Globus pallidus (tissue), 1 donor: ENCODE measurements at places on chromosomes 2 and 18.
A peak's percentile ranks its signal among the peaks of the same experiment; 100 is the strongest.

DNA sequence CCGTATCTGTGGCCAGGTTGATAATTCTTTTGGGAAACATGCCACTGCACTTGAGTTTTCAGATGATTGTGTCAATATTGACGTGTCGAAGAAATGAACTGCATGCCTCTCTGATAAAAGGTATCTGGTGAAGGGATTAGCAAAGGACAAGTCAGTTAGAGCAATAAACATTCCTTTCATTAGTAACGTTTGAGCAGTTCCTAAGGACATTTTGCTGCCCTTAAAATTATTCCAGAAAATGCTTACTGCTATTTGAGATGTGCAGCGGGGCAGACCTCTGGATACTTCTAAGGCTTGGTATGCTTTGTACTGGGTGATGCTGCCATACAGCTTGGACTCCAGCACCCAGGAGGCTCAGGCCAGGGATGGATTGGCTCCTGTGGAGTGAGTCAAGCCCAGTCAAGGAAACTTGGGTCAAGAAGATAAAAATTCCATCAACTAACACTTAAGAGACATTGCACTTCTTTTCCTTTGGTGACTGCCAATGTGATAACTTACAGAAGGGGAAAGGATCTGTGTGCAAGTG, 166.7 kb downstream of the FHOD3 start:
- no peak for DNase-seq

DNA sequence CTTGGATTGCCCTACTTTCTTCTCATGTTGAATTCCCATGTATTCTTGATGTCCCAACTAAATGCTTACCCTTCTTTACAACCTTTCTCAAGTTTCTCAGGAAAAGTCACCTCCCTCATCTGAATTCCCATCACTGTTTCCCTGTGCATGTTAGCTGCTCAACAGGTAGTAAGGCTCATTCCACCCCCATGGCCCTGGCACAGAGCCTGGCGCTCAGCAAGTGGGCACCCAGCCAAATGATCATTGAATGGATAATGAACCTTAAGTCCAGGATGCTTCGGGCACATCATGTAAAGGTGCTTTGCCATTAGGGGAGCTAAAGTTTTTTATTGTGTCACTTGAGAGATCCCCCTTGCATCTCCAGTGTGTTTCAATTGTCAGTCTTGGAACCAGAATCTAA, 124.0 kb downstream of the PKP4 start:
- DNase-seq = no peak

DNA sequence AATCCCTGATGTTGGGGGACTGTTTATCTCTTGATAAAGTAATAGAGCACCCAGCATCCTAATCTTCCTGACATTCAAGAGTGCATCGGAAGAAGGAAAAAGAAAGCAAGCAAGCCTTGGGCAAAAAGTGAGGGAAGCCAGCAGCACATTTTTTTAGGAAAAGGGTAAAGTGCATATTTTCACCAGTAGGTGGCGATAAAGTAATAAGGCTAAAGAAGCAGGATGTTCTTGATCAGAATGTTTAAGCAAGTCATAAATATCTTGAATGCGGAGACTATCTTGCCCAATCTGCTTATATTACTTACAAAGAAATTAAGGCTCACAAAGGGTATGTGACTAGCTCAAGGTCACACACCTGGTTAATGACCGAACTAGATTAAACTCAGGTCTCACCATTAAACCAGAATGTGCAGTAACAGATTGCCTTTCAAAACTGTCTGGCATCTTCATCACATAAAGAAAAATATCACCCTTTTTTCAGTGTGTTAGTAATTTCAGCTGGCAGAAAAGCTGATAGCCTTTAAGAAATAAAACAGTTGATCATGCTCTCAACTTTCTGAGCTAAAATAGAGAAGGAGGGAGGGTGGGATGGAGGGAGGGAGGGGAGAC, 83.8 kb downstream of the VIT start:
- peak; percentile 57 for DNase-seq

DNA sequence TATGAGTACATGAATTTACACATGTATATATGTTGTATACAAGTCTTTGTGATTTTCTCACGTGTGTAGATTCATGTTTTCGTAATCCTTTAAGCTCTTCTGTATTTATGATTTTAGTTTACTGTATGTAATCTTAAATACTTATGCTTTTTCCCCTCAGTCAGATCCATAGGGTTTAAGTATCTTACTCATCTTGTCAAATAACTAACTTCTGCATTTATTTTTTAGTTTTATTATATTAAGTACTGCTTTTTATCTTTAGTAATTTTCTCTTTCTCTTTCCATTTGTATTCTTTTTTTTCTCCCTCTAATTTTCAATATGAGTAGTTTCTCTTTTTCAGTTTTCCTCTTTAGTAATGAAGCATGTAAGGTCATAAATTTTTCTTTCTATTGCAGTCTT, 179.4 kb downstream of the LCLAT1 start:
- DNase-seq = no peak

- no peak for DNase-seq
Measured at GRCh38 chr2:166134252-166135151, 6.7 kb upstream of the SCN1A start.

DNA sequence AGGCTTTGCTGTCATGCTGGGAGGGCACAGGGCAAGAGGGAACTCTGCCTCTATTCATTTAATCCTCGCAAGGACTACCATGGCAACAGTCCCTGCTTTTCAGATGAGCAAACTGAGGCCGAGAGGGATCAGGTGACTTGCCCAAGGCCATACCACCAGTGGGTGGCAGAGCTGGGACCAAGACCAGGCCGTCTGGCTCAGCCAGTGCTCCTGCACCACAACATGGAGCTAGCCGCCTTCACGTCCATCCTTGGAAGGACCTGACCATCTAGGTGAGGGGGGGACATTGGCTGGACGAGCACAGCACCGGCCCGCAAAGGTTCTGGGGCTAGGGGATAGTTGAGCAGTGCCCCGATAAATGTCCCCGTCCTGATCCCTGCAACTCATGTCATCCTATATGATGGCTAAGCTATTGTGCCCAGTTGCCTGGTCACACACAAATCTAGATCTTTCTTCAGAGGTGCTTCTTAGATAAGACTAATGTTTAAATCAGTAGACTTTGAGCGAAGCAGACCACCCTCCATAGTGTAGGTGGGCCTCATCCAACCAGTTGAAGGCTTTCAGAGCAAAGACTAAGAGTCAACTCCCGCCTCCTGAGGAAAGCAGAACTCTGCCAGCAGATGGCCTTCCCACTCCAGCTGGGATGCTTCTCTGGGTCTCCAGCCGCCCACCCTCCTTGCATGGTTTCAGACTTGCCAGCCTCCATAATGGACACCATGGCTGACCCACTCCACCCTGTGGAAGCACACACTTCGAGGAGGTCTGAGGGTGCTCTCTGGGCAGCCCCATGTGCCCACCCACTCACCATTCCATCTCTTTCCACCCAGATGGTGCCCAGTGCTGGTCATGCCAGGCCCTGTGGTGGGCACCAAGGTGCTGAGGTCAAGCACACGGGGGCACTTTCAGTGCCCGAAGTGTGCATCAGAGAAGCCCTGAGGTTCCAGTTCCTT, 214.8 kb upstream of the RAB6C start:
- DNase-seq = no peak

GRCh38 chr2:62595474-62595873, 89.5 kb upstream of the TMEM17 start:
- no peak for DNase-seq

GRCh38 chr18:69109686-69110085, 291.0 kb upstream of the DOK6 start:
- no peak for DNase-seq

GRCh38 chr2:76640905-76641304, 881.3 kb downstream of the LRRTM4 start:
- DNase-seq = peak; percentile 79

DNA sequence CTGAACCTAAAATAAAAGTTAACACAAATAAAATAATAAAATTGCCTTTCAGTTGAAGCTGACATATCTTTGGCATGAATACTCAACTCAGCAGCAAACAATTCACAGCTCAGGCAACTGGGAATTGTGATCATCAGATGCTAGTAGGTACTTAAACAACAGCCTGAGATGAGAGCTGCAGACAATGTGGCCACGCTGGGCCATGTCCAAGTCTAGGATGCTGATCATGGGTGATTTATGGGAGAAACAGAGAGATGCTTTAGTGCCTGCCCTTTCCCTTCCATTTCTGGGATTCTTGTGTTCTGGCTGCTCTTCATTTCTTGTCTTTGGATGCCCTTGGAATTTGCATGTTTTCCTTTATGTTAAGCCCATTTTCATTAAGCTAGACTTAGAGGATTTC, 212.4 kb upstream of the CWC22 start:
- no peak for DNase-seq

GRCh38 chr2:28486526-28486925, 9.3 kb upstream of the PLB1 start:
- DNase-seq = no peak

GRCh38 chr18:33755931-33756560, 178.0 kb downstream of the ASXL3 start:
- no peak for DNase-seq

GRCh38 chr2:54475285-54475684, 19.2 kb downstream of the SPTBN1 start:
- DNase-seq = no peak

DNA sequence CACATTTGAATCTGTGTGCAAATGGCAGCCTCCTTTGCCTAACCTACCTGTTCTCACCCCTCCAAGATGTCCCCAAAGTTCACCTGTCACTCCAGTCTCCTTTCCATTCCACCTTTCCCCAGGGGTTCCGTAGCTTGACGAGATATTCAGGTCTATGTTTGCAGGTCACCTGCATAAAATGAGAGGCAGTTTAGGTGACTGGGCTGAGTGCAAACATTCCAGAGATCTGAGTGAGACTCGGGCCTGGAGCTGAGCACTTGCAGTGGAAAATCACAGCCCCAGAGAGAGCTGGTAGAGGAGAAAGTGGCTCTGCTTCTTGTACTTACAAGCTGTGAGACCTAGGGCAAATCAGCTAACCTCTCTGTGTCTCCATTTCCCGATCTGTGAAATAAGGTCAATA, 20.1 kb downstream of the CAPN14 start:
- no peak for DNase-seq

- no peak for DNase-seq
Measured at GRCh38 chr2:157565550-157565949, 63.1 kb downstream of the ACVR1C start.

GRCh38 chr18:35303610-35304009, 13.6 kb upstream of the ZSCAN30 start:
- no peak for DNase-seq

DNA sequence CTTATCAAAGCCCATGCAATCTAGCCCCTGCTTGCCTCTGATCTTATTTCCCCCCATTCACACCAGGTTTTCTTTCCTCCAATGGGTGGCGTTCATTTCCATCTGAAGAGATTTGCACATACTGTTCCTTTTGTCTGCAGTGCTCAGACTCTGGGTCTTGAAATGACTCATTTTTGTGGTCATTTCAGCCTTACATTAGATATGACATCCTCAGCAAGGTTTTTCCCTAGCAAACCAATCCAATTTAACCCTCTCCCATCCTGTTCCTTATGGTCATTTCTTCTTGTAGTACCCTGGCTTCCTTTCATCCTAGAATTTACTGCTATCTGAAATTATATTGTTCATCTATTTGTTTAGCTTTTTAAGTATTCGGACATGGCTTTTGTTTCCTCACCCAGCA, 42.5 kb upstream of the SCN1A start:
- DNase-seq = no peak

- DNase-seq = no peak
Measured at GRCh38 chr2:170054997-170055396, 123.0 kb upstream of the MYO3B start.

- DNase-seq = no peak
Measured at GRCh38 chr2:240929364-240930095, 23.4 kb downstream of the CROCC2 start.

GRCh38 chr2:220995581-220995980, 576.5 kb downstream of the EPHA4 start:
- no peak for DNase-seq

DNA sequence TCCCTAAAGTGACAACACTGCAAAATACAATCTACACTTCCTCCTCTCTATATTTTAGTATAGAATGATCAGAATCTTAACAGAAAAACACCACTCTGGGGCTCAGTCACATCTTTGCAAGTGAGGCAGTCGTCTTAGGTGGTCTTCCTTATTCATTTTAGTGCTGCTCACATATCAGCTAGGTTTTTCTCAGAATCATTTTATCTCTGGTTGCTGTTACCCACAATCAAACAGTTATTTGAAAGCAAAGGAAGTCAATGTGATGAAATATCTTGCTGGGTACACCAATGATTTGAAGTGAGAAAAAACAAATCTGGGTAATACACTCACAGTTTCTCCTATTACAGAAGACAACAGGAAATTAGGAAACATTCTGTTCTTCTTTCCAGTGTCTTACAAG, 275.2 kb downstream of the DSEL start:
- DNase-seq = no peak

- DNase-seq = no peak
Measured at GRCh38 chr2:205659922-205660321, 22.4 kb upstream of the NRP2 start.

DNA sequence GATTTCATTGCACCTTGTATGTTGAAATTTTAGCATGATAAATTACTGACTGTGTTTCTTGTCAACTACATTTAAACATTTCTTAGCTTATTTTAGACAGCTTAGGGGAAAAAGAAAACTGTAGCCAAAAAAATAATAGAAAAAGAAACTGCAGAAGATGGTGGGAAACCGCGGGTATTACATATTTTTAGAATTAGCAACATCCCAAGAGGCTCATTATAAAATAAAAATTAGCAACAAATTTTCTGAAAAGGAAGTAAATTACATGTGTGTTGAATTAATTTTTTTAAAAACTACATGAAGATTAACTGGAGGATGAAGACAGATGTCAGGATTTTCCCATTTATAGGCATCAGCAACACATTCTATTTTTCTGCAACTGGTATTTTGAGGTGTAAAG, 4.3 kb downstream of the PELI1 start:
- no peak for DNase-seq

- no peak for DNase-seq
Measured at GRCh38 chr2:174322149-174322548, 12.6 kb upstream of the SP9 start.

GRCh38 chr18:74981476-74981875, 227.5 kb downstream of the PTGR3 start:
- DNase-seq = no peak

GRCh38 chr2:189022492-189022891, 48.3 kb downstream of the COL3A1 start:
- no peak for DNase-seq

DNA sequence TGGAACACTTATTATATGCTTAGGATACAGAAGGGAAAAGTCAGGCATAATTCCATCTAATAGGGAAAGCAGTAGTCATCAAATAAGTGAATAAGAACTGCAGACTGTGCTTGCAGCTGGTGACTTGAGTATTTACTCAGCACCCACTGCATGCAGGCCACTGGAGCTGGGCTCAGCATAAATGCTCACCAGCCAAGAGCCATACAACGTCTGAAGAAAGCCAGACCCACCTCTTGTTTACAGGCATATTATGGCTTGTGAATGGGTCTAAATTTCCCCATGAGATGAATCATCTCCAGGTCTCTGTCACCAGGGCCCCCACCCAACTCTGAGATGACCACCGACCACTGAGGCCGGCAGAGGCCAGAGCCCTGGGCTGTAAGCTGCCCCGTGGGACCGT, 123.8 kb upstream of the PKDCC start:
- DNase-seq = no peak
